Muscle of leg (tissue), 16 donors: ENCODE measurements at places on chromosomes 13 and 19. TPM values are rescaled to one million over a fixed set of nuclear protein-coding genes. Genes with fewer than 3 reads are reported as not detected.

CARD8 gene
- 33.2 TPM for total RNA-seq

EFNA2 gene
- total RNA-seq = 1.1 TPM

VASP gene
- 37.4 TPM for total RNA-seq

KBTBD6 gene
- total RNA-seq = 9.3 TPM

ZNF229 gene
- 6.4 TPM for total RNA-seq

ZNF440 gene
- total RNA-seq = 6.8 TPM

CABP5 gene
- total RNA-seq = not detected

ATP1A3 gene
- 0.18 TPM for total RNA-seq

NLRP9 gene
- total RNA-seq = not detected

OVOL3 gene
- total RNA-seq = not detected

CBY2 gene
- not detected for total RNA-seq

PCDH17 gene
- total RNA-seq = 5.9 TPM

KLHL1 gene
- 0.09 TPM for total RNA-seq

BORA gene
- total RNA-seq = 3.7 TPM

IGFL1 gene
- total RNA-seq = not detected

GNA15 gene
- total RNA-seq = 2.0 TPM

C19orf67 gene
- total RNA-seq = 0.18 TPM

CGB8 gene
- 0.31 TPM for total RNA-seq

OR7A5 gene
- not detected for total RNA-seq

KIR2DL4 gene
- total RNA-seq = 0.04 TPM

C5AR1 gene
- total RNA-seq = 0.53 TPM

POU4F1 gene
- 2.4 TPM for total RNA-seq

ZNF700 gene
- 7.9 TPM for total RNA-seq

SSC5D gene
- total RNA-seq = 20.0 TPM

MYPOP gene
- 1.3 TPM for total RNA-seq

ZNF284 gene
- total RNA-seq = 3.4 TPM

CRB3 gene
- total RNA-seq = not detected

ZNF763 gene
- total RNA-seq = 2.5 TPM

IGSF23 gene
- total RNA-seq = not detected

A1BG gene
- 10.8 TPM for total RNA-seq

ZNF726 gene
- 5.7 TPM for total RNA-seq

NFIX gene
- 38.1 TPM for total RNA-seq

VSTM1 gene
- not detected for total RNA-seq

ZNF221 gene
- total RNA-seq = 7.6 TPM

SIGLEC7 gene
- 0.40 TPM for total RNA-seq

ZNF223 gene
- 7.4 TPM for total RNA-seq
